Neural progenitor cell (in vitro differentiated cells): ENCODE measurements at places on chromosomes 16 and 17.

GRCh38 chr17:63946440-63947363, 14.6 kb upstream of the CD79B start:
- H3K36me3 ChIP-seq = no peaks in the 10 kb centered on the region
- peak; percentile 78 for DNase-seq
- no peak overlapping the region for H3K27ac ChIP-seq
- H3K4me1 ChIP-seq = no peaks in the 10 kb centered on the region

DNA sequence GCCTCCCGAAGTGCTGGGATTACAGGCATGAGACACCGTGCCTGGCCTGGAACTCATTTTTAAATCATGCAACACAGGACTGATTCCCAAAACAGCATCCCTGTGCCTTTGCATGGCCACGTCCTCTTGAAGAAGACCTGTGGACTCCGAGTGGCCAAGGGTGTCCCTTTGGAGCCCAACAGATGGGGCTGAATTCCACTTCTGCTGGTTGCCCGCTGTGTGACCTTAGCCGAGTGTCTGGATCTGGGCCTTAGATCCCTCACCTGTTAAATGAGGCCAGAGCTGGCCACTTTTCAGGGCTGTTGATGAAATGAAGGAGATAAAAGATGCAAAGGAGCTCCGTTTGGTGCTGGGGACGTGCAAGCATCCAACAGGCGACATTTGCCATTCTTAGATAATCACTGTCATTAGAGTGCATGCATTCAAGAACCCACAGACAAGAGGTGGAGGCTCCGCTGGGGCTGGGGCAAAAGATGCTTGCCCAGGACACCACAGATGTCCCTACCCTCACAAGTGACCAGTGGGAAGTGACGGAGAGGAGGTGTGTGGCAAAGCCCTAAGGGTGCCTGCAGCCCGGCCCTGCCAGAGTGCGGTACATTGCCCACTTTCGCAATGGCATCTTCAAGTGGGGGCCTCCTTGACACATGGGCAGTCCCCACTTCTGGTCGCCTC, 354.1 kb upstream of the TNRC6C start:
- H3K27me3 ChIP-seq = no peaks in the 10 kb centered on the region
- H3K4me3 ChIP-seq = no peak overlapping the region
- peaks cover 8% of the 10 kb centered on the region for H3K4me1 ChIP-seq
- no peaks in the 10 kb centered on the region for H3K36me3 ChIP-seq
- no peak overlapping the region for H3K27ac ChIP-seq
- DNase-seq = no peak

- H3K27me3 ChIP-seq = no peaks in the 10 kb centered on the region
- H3K36me3 ChIP-seq = no peaks in the 10 kb centered on the region
- no peak overlapping the region for H3K27ac ChIP-seq
- H3K4me3 ChIP-seq = no peak overlapping the region
- no peak for DNase-seq
- H3K4me1 ChIP-seq = no peaks in the 10 kb centered on the region
Observed at GRCh38 chr17:5580367-5580766, 3.9 kb downstream of the NLRP1 start.

- peaks cover under 1% of the 10 kb centered on the region for H3K27me3 ChIP-seq
- peaks cover 3% of the 10 kb centered on the region for H3K4me1 ChIP-seq
- DNase-seq = no peak
- no peaks in the 10 kb centered on the region for H3K36me3 ChIP-seq
- no peak overlapping the region for H3K4me3 ChIP-seq
Observed at GRCh38 chr16:86025706-86026105, 126.7 kb downstream of the IRF8 start.

GRCh38 chr16:56950881-56951771, 10.6 kb upstream of the CETP start:
- no peak overlapping the region for H3K4me3 ChIP-seq
- no peaks in the 10 kb centered on the region for H3K27me3 ChIP-seq
- no peaks in the 10 kb centered on the region for H3K4me1 ChIP-seq
- peak; percentile 77 for DNase-seq

DNA sequence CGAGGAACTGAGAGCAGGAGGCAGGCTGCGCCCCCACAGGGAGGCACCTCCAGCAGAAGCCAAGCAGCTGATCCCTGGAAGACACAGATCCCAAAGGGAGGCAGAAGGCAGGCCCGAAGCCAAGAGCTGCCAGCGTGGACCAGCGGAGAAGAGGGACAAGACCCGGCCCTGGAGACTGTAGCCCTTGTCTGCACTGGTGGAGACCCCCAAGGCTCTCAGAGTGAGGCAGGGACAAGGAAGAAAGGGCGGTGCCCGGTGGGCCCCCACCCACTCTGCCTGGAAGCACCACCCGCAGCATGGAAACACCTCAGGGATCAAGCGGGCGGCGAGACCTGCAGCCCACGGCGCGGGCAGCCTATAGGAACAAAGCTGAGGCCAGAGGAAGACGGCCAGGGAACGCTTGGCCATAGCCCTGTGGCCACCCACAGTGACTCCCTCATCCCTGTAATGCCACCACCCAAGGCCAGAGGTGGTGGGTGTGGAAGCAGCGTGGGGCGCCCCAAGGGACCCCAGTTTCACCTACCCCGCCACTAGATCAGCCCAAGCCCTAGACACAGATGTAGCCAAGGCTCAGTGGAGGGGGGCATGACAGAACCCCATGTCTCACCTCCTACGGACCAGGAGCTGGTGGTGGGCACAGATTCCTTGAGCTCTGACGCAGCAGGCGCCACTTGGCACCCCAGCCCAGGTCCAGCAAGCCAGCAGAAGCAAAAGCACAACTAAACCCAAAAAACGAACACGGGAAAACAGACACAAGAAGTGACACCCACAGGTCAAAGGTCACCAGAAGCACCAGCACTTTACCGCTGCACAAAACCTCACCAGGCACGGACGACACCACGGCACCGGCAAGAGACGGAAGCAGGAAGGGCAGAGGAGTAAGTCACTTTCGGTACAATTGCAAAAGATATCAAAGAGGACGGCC, 2.9 kb upstream of the SIRT7 start:
- no peak overlapping the region for H3K27ac ChIP-seq
- no peak for DNase-seq
- peaks cover 35% of the 10 kb centered on the region for H3K4me1 ChIP-seq
- H3K36me3 ChIP-seq = no peaks in the 10 kb centered on the region

GRCh38 chr16:50961952-50962351, 189.1 kb downstream of the SALL1 start:
- no peak for DNase-seq
- H3K4me1 ChIP-seq = peaks cover 7% of the 10 kb centered on the region
- no peak overlapping the region for H3K4me3 ChIP-seq
- H3K27me3 ChIP-seq = no peaks in the 10 kb centered on the region
- no peak overlapping the region for H3K27ac ChIP-seq

GRCh38 chr17:73614256-73614655, 30.0 kb downstream of the SDK2 start:
- peak; percentile 52 for DNase-seq
- peaks cover 75% of the 10 kb centered on the region for H3K4me1 ChIP-seq
- H3K27me3 ChIP-seq = no peaks in the 10 kb centered on the region
- peak overlapping the region; percentile 25 for H3K4me3 ChIP-seq

DNA sequence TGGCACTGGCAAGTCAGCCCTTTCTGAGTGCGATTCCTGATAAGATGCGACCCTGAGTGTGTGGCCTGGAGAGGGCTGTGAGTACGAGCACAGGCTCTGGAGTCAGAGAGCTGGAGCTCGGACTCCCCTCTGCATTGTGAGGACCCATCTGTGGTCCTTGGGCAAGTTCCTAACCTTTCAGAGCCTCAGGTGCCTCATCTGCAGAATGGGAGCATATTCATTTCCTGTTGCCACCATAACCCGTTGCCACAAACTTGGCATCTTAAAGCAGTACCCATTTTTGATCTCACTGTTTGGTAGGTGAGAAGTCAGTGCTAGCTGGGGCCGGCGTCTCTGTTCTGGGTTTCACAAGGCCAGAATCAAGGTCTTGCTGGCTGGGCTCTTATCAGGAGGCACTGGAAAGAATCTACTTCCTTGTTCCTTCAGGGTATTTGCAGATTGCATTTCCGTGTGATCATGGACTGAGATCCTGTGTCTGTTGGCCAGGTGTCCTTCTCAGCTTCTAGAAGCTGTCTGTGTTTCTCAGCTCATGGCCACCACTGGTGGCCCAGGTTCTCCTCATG, 20.2 kb downstream of the KNOP1 start:
- peaks cover 5% of the 10 kb centered on the region for H3K36me3 ChIP-seq
- no peaks in the 10 kb centered on the region for H3K4me1 ChIP-seq
- no peaks in the 10 kb centered on the region for H3K27me3 ChIP-seq
- no peak overlapping the region for H3K27ac ChIP-seq
- no peak for DNase-seq

- H3K27me3 ChIP-seq = no peaks in the 10 kb centered on the region
- H3K27ac ChIP-seq = no peak overlapping the region
- H3K4me1 ChIP-seq = no peaks in the 10 kb centered on the region
- H3K4me3 ChIP-seq = no peak overlapping the region
- no peaks in the 10 kb centered on the region for H3K36me3 ChIP-seq
Observed at GRCh38 chr17:11917415-11917814, 79.9 kb downstream of the ZNF18 start.
